ENCODE measurements at places on chromosomes 11 and 22.

DNA sequence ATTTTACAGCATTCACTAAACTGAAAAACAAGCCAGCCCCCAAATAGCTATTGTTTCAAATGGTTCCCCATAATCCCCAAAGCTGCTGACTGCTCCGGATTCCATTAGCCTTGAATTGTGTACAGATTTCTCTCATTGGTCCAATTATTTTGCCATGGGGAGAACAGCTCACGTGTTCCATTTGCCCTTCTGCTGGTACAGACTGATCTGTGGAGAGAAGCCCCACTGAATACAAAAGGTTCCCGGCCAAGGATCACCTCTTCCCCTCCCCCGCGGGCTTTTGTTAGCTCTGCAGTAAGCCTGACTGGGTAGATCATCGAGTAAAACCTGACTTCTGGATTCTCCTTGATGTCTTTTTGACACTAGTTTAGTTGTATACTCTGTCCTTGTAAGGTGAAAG is 9.1 kb upstream of the MAPK8IP1 start:
- DNase-seq: no peak

- peak; percentile 49 for DNase-seq
Observed at GRCh38 chr11:6201481-6201880, 2.5 kb downstream of the OR52W1 start.

- no peak for DNase-seq
Observed at GRCh38 chr11:131858505-131858904, 488.1 kb downstream of the NTM start.

- no peak for DNase-seq
Observed at GRCh38 chr11:17600316-17601255, 53.5 kb downstream of the OTOG start.

DNA sequence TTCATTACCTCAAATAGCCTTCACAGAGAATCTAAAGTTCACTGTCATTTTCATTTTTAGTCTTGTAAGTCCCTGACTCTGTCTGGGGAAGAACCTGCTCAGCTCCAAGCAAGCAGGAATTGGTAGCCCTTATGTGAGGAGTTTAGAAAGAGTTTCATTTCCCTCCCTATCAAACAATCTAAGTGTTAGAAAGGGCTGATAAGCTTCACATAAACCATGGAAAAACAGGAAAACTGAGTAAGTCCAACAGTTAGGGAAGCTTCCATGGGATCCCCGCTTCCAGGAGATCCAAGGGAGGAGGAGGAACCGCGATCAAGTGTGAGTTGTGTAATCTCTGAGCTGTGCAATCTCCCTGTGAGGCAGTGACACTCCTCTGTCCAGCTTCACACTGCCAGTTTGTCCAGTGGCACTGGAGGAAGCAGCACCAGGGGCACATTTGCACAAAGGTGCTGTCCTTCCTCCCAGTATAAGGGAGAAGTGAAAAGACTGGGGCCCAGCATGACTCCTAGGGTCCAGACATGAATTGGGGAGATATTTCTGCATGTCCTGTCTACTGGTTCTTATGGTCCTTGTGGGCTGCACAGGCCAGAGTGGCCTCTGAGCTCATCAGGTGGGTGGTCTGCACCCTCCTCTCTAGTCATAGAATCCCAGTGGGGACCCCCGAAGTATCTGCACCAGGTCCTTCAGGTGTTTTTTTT is 4.3 kb downstream of the PRAME start:
- DNase-seq: no peak

GRCh38 chr11:112961751-112962578 is 745 bp downstream of the NCAM1 start:
- peak; percentile 11 for DNase-seq

GRCh38 chr11:2846056-2846455 is 39.5 kb downstream of the CDKN1C start:
- peak; percentile 49 for DNase-seq

DNA sequence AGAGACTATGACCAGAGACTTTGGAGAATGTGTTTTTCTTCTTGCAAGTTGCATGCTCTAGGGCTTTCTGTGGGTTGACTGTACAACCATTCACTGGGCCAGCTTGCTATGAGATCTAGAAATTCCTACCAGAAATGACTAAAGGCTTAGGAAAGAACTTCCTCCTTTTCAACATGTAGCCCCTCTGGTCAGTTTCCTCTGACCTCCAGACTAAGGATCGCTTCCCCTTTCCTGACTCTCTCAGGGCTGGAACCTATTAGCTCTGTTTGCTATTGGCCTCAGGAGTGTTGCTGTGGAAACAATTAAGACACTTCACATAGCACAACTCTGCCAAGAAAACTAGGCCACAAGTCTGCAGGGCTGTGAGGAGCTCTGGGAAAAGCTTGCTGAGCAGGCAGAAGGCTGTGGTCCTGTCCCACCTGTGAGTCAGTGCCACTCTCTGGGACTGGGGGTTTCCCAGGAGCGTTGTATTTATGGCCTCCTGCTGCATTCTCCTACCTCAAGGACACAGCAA is 10.7 kb downstream of the CRY2 start:
- peak; percentile 89 for DNase-seq

DNA sequence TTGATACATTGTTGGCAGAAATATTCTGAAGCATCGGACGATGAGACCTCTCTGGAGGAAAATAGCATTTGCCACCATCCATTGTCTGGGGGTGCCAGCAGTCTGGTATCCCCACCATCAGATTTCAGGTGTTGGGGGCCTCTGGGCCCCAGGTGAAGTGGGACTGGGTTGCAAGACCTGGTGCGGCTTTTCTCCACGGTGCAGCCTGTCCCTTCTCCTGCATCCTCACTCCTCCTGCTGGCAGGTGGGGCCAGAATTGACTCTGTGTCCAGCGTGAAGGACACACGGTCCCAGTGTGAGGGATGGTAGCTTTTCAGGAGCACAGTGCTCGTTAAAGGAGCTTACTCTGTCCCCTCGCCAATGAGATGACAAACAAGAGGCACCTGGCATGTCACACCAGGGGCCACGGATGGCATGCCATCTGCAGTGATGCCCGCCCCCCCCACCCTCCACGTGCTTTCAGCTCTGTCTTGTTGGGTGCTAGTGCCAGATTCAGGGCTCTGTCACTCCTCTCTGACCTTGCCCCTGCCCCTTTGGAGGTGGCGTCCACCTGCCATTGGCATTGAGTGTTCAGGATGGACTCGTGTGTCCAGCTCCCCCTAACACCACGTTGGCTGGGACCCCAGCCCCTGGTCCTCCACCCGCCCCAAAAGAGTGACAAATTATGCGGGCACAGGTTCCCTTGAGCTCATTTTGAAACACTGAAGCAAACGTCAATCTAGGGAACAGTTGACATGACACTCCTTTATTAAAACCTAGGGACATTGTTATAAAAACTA is 62.4 kb downstream of the PARVG start:
- DNase-seq: no peak

Data from fibroblast of skin of right biceps (primary cell).